CD8-positive, alpha-beta memory T cell (primary cell): ENCODE measurements at places on chromosomes 13 and 19. TPM values are rescaled to one million over a fixed set of nuclear protein-coding genes. Genes with fewer than 3 reads are reported as not detected.
A peak's percentile ranks its signal among the peaks of the same experiment; 100 is the strongest.

- no peak for DNase-seq
These were observed 29.8 kb downstream of the KL start for GRCh38 chr13:33045851-33046592.

- no peak for DNase-seq
These were observed 1.1 kb upstream of the MPND start for GRCh38 chr19:4342314-4342614.

- DNase-seq = no peak
These were observed 13.1 kb downstream of the IRS2 start for GRCh38 chr13:109773276-109773675.

GRCh38 chr19:7987114-7987768 is 18.2 kb downstream of the ELAVL1 start:
- no peak for DNase-seq

DNA sequence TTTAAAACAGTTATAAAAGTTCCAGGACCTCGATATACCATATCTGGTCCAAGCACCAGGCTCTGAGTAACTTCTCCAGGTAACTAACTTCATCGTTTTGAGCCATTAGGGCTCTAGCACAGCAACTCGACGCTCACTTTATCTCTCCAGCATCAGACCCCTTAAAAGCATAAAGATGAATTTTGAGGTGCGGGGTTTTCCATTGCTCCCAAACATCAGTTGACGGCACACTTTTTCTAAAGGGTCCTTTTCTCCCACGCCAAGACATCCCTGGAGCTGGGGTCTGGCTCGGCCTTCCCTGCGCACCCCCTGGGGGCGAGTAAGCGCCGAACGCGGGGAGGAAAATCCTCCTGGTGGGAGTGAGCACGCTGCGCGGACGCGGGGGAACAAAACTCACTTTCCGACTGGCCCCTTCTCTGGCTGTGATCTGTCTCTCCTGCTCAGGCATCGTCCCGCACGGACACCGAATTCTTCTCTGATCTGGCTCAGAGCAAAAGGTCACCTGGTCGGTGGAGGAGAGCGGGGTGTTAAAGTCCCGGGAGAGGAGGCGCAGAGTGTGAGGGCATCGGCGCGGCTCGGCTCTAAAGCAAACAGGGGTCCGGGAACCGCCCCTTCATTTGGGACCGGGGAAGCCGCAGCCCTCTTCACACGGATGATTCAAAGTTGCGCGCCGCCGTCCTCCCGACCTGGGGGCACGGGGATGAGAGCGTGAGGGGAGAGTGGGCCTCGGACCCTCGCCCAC is at the start of gene ATP7B:
TSS of gene ATP7B (minus strand) at position 561 of the 742 bp plus-strand sequence. CDS start at position 448, 113 bp downstream.
- DNase-seq = peak; percentile 4

CRX gene
- not detected for total RNA-seq

DNA sequence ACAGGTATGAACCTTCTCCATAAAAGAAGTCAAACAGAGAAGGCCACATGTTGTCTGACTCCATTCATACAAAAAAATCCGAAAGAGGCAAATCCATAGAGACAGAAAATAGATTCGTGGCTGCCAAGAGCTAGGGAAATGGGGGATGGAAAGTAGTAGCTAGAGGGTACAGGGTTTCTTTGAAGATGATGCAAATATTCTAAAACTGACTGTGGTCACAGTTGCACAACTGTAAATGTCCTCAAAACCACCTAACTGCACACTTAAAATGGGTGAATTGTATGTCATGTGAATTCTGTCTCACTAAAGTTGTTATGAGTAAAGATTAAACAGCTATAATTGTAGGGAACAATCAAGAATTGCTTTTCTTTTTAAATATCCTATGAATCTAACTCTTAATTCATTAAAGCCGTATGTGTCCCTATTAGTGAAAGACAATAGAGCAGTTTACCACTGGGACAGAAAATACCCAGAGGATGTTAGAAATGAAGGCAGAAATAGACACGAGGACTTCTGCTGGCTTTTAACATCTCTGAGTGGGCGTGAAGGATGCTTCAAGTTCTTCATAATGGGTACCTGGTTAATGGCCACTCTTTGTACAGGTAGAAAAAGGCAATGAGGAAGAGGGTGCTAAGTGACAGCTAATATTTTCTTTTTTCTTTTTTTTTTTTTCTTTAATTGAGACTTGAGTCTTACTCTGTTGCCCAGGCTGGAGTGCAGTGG is 21.2 kb downstream of the INSR start:
- no peak for DNase-seq

GRCh38 chr19:17762505-17763229 is 11.4 kb downstream of the FCHO1 start:
- DNase-seq = no peak

DNA sequence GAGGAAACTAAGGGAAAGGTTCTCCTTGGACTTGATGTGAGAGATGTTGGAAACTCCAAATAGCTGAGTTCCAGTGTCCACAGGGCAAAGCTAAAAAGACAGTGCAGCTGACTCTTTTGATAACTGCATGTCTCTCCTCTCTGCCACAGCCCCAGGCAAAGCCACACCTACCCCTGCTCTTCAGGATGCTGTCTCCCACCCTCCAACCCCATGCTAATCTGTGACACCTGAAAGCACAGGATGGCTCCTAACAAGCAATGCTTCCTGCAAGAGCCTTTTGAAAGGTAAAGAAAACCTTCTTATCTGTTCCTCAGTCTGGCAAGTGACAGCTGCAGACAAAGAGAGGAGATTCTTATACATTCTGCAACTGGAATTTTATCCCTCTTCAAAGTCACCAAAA is 14.5 kb downstream of the SLC46A3 start:
- DNase-seq = no peak

SIGLEC14 gene
- 0.33 TPM for total RNA-seq

DNA sequence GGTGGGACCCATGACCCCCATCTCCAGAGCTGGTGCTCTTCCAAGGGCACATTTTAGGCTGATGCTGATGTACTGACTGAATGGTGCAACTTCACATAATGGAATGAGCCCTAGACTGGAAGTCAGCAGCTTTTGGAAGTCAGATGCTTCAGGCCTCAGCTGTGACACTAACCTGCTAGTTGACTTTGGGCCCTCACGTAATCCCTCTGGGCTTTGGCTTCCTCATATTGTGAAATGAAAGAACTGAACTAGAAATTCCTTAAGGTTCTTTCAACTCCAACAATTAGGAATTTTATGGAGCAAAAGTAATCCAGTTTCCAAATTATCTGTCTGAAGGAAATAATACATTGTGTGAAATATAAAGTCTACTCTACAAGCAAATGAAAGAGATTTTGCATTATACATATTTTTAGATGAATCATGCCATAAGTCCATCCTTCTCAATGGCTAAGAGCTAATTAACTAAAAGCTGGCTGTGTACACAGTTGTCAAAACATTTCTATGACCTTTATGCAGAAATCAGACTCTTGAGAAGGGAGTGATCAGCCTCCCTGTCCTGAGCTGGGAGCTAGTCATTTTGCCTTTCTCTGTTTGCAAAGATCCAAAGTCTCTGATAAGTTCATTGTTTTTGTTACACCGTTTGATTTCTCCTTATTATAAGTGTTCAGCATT is 204.2 kb downstream of the DCLK1 start:
- DNase-seq = no peak

GRCh38 chr19:6020166-6020882 is 42.4 kb upstream of the RANBP3 start:
- DNase-seq = no peak

GRCh38 chr19:37077501-37077933 is 716 bp upstream of the ZNF420 start:
- no peak for DNase-seq

GRCh38 chr19:35241417-35241816 is 7.4 kb upstream of the LSR start:
- no peak for DNase-seq

DNA sequence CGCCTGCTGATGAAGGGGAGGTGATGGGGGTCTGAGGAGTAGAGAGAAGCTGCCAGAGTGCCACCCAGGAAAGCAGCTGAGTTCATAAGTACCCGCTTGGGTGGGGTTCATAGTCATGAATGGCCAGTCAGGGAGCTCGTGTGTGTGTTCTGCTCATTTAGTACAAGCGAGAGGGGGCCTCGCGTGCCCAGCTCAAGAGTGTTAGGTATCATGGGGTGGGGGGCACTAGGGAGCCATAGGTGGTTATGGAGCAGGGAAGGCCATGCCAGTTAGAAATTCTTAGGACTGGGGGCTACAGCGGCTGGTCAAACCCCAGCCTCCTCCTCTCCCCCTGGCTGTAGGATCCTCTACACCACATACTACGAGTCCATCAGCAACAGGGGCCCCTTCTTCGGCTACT is 46.8 kb downstream of the CD320 start:
- DNase-seq = no peak

GRCh38 chr13:31859571-31859970 is 120.2 kb downstream of the RXFP2 start:
- no peak for DNase-seq

DNA sequence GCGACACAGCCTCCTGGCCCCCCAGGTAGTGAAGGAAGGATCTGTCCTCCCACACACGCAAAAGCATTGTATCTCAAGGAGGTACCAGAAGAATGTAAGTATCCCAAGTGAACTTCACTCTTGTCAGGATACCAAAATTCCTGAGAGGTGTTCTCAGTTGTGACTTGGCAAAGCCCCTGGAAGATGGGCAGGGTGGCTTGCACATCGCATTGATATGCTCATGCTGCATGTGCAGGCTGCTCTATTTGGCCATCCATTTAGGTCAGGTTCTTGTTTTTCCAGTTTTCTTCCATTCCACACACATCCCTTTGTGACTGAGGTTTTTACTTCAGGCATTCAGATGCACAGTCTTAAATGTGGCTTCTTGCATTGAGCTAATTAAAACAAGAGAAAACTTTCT is 382.8 kb downstream of the FOXO1 start:
- no peak for DNase-seq

IPO5 gene
- 225 TPM for total RNA-seq

- no peak for DNase-seq
These were observed 591 bp downstream of the DOHH start for GRCh38 chr19:3499738-3500428.

NUFIP1 gene
- total RNA-seq = 11.8 TPM

DNA sequence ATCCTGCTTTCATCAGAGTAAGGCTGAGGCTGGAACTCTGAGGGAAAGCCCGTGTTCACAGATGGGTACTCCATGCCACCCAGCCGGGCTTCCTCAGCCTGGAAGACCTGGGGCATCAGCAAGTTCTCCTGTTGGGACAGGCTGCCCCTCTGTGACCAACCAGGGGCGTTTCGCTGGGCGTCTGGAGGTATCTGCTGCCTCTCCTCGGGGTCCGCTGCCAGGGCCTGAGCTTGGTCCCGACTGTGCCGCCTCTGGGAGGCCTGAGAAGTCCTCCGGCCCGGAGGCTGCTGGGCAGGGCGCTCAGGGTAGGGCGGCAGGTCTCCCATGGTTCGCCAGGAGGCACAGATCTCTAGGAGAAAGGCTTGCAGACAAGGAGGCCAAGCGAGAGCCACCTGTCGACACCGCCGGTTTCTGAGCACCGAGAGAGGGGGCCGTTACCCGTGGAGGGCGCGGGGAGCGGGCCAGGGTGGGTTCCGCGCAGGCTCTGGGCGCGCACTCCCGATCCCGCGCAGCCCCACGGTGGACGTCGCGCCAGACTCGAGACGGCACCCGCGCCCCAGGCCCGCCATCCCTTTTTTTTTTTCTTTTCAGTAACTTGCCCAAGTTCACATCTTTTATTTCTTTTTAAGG is at the start of gene RSPH6A:
TSS of gene RSPH6A (minus strand) at position 458 of the 630 bp plus-strand sequence. CDS start at position 326, 132 bp downstream.
- DNase-seq = no peak

GRCh38 chr19:45468803-45469131 is 971 bp downstream of the FOSB start:
- peak; percentile 90 for DNase-seq

DNA sequence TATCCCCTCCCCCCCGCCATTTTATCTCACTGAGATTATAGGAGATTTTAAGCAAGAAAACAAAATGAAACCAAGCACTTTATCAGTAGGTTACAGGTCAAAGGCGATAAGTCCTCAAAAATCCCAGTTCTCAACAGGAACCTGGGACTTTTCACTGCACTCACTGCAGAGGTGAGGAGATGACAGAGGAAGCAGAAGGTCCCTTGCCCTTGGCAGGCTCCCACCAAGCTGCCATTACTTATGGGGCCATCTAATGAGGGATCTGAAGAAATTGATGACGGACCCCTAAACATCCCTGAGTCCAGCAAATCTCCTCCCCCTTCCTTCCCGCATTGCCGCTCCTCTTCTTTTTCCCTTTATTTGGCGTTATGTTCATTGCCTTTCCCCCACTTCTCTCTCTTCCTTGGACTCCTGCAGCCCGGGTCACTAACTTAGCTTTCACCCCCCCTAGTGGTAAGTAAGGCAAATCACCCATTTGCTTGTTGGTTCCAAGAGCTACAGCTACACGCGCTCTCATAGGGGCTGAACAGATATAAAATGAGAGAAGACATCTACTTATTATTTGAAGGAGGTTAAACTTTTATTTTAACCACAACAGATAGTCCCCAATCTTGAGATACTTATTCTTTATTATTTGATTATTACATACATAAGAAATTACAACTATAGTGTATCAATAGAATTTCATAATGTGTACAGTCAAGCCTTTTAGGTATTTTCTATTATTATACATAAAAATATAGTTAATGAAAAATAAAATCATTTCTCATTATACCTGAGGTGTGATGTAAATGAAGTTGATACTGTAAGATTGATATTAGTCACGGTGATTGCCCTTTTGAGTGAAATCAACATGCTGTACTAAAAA is 52.0 kb upstream of the ARGLU1 start:
- DNase-seq = no peak

- DNase-seq = peak; percentile 5
These were observed 249.0 kb downstream of the DLEU7 start for GRCh38 chr13:50594276-50595051.

FCER2 gene
- 0.96 TPM for total RNA-seq

GRCh38 chr13:20217168-20217567 is 15.0 kb downstream of the GJB6 start:
- no peak for DNase-seq

DNA sequence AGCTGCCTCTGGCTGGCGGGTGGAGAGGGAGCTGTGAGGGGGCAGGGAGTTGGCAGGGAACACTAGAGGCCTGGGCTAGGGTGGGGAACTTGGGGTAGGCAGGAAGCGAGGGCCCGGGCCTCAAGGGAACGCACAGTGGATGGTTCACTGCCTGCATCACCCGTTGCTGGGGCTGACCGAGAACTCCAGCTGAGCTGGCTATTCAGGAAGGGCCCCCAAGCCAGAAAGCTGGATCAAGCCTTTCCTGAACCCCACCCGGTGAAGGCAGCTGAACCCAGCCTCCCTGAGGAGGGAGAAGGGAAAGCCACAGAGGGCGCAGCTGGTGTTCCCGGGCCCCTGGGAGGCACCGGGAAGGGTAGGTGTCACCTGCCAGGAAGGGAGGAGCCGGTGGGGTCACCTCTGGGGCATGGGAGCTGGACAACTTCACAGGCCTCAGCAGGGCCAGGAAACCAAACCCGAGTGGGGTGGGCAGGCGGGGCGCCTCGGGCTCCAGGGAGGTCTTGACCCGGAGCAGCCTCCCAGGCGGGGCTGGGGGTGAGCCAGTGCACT is 13.9 kb downstream of the PALM start:
- no peak for DNase-seq

ADAMTSL5 gene
- total RNA-seq = 2.3 TPM

- DNase-seq = no peak
These were observed 9.5 kb downstream of the PRR36 start for GRCh38 chr19:7864690-7865074.

GRCh38 chr19:10701955-10702525 is 801 bp downstream of the QTRT1 start:
- DNase-seq = no peak

GRCh38 chr13:65268009-65268408 is 1962.1 kb downstream of the PCDH9 start:
- no peak for DNase-seq

TMC4 gene
- 0.18 TPM for total RNA-seq

C19orf85 gene
- total RNA-seq = not detected

GRCh38 chr19:15365264-15365663 is 14.3 kb downstream of the AKAP8 start:
- DNase-seq = no peak
